DMS153 (cell line): ENCODE measurements at places on chromosomes 1 and 21.

GRCh38 chr1:228393268-228393701 lies 13.3 kb downstream of the TRIM11 start:
- DNase-seq = no peak

DNA sequence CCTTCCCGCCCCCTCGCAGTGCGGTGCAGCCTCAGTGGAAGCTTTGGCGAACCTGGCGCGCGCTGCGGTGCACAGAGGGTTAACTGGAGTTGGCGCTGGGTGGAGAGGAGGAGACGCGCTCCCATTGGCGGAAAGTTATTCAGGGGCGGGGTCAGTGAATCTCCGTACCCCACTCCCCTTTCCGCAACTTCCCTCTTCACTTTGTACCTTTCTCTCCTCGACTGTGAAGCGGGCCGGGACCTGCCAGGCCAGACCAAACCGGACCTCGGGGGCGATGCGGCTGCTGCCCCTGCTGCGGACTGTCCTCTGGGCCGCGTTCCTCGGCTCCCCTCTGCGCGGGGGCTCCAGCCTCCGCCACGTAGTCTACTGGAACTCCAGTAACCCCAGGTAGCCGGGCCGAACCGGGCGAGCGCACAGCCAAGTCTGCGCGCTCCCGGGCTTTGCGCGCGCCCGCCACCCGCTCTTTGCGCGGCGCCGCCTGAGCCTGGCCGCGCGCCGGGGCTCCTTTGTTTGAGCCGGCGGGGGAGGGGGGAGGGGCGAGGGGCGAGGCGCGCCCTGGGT lies at the start of gene EFNA4:
EFNA4 (plus strand) TSS at position 191 of the 561 bp plus-strand sequence; CDS start at position 275, 84 bp downstream.
- peak; percentile 48 for DNase-seq

DNA sequence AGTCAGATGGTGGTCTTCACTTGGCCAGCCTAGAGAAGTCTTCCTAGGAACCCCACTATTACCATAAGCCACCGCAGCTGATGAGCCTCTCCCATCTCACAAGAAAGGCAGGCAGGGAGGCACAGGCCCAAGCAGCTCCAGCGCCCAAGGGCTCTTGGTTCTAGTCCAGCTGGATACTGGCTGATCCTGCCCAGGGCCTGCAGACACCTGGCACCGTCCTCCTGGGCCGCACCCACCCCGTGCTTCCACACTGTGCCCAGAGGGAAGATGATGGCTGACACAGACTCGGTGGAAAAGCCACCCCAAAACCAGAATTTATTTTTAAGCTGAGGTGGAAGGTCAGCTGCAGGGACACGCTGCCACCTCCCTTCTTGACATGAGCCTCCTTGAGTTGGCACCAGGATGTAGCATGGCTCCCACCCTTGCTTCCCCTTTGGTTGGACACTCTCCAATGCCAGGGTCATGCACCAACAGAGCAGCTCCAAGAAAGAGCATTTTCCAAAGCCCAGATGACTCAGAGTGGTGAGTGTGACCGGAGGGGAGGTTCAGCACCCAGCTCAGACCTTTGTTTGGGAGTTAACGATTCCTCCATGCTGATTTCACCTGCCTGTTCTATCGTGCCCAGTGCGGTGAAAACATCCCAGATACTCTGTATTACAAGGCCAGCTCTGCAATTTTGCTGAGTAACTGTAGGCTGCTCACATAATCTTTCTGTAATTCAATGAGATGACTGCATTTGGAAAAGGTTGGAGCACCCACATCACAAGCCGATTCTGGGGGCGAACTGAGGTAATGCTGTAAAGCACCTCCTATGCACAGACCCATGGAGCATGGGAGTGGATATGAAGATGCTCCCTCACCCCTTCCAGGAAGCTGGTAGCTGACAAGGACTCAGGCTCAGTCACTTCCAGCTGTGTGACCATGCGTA lies 63.1 kb upstream of the SLC2A1 start:
- DNase-seq = no peak

- no peak for DNase-seq
Observed at GRCh38 chr1:147351140-147351835, 108.8 kb downstream of the CHD1L start.

GRCh38 chr1:203569490-203570318 lies 56.9 kb upstream of the ATP2B4 start:
- DNase-seq = no peak

DNA sequence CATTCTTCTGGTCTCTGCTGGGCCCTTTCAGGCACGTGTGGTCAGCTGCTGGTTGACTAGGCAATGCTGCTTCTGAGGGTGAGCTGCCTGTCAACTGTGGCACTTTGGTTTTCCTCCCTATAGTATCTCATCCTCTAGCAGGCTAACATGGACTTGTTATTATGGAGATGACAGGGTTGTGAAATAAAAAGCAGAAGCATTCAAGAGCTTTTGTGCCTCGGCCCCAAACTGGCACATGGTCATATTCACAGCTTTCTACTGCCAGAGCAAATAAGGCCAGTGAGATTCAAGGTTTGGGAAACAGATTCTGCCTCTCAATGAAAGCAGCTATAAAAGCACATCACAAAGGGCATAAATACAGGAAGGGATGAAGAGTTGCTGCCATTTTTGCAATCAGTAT lies 1.6 kb upstream of the ZNF124 start:
- no peak for DNase-seq

DNA sequence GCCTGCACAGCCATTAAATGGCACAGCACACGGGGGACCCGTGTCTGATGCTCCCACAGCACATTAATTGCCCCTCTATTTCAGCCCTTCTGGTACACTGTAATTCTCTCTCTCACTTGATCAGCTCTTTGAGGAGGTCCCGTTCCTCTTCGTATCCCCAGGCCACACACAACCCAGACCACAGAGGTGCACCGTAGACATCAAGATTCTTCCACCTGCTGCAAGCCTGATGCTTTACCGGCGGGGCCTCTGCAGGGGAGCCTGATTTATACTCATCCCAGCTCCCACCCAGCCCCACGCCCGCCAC lies 759 bp downstream of the SMYD3 start:
- no peak for DNase-seq

- no peak for DNase-seq
Observed at GRCh38 chr1:156858959-156859522, at the start of gene INSRR. Gene INSRR, minus strand, starts transcription at chr1:156859117. Its CDS starts 496 bp downstream, at chr1:156858621.

- DNase-seq = peak; percentile 55
Observed at GRCh38 chr1:32981003-32981901, 16.6 kb upstream of the RNF19B start.

DNA sequence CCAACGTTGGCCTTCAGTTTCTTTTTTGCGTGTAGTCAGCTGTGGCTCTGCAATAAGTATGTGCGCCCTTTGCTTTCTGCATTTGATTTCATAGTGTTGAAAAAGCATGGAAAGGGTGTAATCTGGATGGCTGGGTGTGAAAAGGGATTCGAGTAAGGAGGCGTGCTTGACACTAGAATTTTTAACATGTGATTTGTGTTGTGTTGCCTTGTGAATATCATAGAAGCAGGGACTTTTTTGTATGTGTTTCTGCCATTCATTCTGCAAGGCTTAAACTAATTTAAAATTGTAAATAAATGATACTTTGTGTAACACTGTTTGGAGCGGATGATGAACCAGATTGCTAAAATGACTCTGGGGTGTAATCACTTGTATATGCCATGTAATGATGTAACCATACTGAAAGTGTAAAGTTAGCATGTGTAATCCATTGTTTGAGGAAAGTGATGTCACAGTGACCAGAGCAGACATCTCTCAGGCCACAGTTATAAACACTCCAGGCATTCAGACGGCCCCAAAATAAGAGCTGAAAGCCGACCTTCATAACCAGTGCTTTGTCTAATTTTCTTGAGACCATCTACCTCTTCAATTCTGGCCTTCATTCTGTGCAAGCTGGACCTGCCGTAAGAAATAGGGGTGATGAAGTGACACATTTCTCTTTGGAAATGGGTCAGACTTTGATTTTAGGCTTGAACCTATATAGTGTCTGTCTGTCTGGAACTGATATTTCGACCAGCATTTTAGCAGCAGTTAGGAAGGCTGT lies 618 bp downstream of the SH3BGR start:
- DNase-seq = no peak

GRCh38 chr1:211724687-211725196 lies 49.3 kb upstream of the NEK2 start:
- no peak for DNase-seq
